Esophagus squamous epithelium (tissue), 5 donors: ENCODE measurements at places on chromosomes 11 and 22.
A peak's percentile ranks its signal among the peaks of the same experiment; 100 is the strongest.

GRCh38 chr11:19723572-19724342 lies 11.1 kb downstream of the NAV2 start:
- DNase-seq, result no peak

GRCh38 chr22:47163856-47164513 lies 401.5 kb downstream of the TBC1D22A start:
- DNase-seq, result no peak

DNA sequence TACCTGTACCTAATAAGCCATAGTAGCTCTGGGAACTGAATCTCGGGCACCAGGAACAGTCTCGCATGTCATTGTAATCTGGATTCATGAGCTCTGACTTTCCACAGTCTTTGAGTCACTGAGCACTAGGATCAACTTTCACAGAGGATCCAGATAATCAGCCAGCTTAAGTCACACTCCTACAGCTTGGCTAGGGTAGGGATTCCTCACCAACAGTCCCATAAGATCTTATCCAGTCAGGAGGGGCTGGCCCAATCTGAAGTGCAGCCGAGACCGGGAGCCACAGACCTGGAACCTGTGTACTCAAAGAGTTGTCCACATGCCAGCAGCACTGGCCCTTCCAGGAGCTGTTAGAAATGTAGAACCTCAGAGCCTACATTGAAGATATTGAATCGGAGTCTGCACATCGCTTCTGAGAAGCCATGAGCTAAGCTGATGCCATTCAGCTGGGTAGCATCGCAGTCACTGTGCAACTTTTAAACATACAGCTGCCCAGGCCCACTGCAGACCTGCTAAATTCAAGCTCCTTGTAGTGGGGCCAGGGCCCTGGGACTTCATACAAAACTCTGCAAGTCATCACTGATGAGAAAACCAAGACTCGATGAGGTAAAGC lies 538.8 kb upstream of the B3GAT1 start:
- DNase-seq, result no peak

GRCh38 chr11:66619080-66619554 lies 2.7 kb downstream of the RBM14 start:
- DNase-seq, result no peak

GRCh38 chr11:112656772-112657428 lies 304.3 kb upstream of the NCAM1 start:
- no peak for DNase-seq

DNA sequence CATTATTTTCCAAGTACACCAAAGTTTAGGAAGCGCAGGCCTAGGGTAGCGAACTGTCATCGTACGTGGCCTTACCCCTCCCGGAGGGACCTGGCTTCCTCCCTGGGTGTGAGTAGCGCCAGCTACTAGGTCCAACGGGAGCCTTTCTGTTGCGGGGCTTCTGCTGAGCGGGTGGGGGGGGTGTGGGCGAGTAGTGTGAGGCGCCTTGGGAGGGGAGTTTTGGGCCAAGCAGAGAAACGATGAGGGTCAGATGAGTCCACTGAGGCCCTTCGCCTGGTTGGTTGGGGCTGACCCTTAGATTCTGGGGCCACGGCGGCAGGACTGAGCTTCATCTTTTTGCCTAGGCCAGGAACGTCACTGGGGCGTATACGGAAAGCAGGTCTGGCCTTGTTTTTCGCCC lies 868 bp downstream of the TEF start:
- DNase-seq, result no peak

DNA sequence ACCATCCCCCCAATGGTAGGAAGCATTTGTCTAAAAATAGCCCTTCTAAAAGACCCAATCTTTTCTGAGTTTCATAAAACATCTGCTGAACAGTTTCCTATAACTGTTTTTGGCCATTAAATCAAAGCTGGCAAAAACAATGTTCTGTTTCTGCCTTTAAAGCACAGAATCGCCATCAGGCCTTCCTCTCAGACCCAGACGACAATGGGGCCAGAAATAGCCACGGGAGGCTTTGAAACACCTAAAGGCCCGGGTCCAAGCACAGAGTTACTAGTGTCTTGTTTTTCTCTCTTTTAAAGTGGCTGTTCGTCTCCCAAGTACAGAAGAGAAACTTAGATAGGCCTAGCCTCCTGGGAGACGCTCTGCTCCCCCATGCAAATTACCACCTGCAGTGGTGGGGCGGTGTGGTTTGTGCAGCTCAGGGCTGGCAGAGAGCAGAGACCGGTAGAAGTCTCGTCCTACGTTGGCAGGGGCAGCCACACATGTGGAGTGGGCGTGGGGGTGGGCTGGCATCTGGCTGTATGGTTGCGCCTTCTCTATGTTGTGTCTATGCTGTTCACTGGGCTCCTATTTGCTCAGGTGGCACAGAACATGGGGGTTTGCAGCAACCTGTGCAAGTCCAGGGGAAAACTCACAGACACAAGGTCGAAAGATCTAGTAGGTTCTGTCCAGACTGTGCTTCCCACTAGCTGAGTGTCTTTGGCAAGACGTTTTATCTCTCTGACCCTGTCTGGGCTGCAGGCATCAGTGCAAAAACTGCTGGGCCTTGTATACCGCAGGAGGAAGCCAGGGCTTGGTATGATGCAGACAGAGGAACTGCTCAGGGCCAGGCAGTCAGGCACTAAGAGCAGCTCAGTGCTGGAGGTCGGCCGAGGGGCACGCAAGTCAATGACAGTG lies 23.6 kb upstream of the ETS1 start:
- DNase-seq, result peak; percentile 40

DNA sequence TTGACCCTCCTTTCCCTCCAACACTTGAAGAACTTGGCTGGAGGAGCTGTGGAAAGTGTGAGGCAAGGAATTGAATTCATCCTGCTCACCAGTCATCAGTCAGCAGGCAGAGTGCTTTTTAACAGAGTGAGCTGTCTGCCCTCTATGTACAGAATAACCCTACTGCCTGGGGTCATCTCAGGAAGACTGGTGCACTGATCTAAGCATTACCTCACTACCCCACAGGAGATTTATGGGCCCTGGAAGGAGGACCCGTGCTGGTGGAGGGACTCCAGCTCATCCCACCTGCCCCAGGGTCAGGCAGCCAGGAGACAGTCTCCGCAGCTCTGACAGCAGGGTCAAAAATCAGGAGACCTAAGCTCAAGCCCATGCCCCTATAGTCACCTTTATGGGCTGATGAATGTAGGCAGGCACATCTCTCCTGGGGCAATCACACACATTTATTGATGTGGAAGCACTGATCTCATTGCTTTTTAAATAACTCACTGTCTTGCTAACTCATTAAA lies 270.8 kb upstream of the SESN3 start:
- DNase-seq, result no peak

GRCh38 chr22:49201046-49201970 lies 626.4 kb downstream of the BRD1 start:
- DNase-seq, result no peak

- peak; percentile 14 for DNase-seq
Measured at GRCh38 chr11:35083431-35084238, 55.3 kb upstream of the CD44 start.

GRCh38 chr22:42929838-42930155 lies 72.7 kb upstream of the ARFGAP3 start:
- no peak for DNase-seq

- DNase-seq, result no peak
Measured at GRCh38 chr22:50308986-50309600, 1.6 kb upstream of the PLXNB2 start.

GRCh38 chr11:94450048-94450447 lies 43.6 kb downstream of the MRE11 start:
- no peak for DNase-seq

DNA sequence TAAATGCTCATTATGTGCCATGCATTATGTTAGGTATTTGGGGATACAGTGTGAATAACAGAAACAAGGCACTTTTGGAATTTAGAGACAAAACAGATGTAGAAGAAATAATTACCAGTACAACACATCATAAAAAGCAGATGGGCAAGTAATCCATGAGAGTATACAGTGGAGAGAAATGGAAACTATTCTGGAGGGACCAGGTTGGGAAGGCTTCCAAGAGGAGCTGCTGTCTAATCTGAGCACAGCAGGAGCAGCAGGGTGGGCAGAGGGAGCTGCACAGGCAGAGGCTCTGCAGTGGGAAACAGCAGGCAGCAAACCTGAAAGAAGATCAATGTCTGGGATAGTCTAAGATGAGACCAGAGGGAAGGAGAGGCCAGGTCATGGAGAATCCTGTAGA lies 268.7 kb upstream of the CCDC90B start:
- no peak for DNase-seq

GRCh38 chr11:133515107-133515506 lies 17.2 kb downstream of the OPCML start:
- no peak for DNase-seq

GRCh38 chr11:133997554-133997953 lies 40.8 kb upstream of the IGSF9B start:
- DNase-seq, result no peak

DNA sequence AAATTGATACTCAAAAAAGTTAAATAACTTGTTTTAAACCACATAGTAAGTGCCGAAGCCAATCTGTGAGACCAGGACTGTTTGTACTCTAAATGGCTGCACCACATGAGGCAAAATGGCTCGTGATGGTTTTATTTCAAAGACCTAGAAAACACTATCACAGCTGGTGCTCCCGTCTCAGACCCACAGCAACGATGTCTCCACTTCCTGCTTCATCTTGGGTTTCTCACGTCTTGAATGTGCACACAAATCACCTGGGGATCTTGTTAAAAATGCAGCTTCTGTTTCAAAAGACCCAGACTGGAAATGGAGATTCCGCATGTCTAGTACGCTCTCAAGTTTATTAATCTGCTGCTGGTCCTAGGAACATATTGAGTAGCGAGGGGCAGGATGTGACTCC lies 1.2 kb downstream of the CD3E start:
- no peak for DNase-seq

DNA sequence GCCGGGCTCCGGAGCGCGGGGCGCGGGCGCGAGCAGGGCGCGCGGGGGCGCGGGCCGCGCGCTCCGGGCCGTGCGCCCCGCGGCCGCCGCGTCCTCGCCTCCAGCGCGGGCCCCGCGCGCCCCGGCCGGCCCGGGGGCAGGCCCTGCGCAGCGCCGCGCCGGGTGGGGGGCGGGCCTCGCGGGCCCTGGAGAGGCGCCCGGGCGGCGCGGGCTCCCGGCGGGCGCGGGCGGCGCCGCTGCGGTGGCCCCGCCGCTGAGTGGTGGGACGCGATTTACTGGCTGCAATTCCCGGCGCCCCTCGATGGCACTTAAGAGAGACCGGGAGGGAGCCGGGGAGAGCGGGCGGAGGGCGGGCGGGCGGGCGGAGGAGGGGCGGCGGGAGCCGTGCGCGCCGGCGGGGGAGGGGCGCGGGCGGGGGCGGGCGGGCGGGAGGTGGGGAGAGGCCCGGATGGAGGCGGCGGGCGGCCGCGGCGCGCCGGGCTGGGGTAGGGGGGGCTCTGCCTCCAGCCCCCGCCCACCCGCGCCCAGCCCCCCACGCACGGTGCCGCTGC lies 73.2 kb upstream of the TCF20 start:
- no peak for DNase-seq

GRCh38 chr22:42964994-42965699 lies 49.8 kb downstream of the PACSIN2 start:
- no peak for DNase-seq

DNA sequence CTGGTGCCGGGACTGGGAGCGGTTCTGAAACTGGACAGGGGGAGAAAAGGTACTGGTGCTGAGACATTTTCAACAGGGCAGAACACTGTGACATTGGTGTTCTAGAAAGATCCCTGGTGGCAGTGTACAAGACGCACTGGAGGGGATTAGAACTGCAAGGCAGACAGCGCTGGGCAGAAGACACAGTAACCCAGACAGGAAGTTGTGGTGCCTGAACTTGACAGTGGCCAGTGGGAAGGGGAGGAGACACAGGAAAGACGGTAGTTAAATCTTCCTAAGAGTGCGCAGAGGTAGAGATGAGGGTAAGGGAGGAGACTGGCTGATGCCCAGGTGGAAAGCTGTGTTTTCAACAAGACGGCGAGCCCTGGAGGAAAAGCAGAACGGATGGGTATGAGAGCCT lies 24.5 kb downstream of the FAM227A start:
- no peak for DNase-seq

- DNase-seq, result no peak
Measured at GRCh38 chr11:123143476-123143875, 51.6 kb downstream of the CLMP start.

GRCh38 chr11:80727315-80727714 lies 1286.5 kb upstream of the TENM4 start:
- no peak for DNase-seq

DNA sequence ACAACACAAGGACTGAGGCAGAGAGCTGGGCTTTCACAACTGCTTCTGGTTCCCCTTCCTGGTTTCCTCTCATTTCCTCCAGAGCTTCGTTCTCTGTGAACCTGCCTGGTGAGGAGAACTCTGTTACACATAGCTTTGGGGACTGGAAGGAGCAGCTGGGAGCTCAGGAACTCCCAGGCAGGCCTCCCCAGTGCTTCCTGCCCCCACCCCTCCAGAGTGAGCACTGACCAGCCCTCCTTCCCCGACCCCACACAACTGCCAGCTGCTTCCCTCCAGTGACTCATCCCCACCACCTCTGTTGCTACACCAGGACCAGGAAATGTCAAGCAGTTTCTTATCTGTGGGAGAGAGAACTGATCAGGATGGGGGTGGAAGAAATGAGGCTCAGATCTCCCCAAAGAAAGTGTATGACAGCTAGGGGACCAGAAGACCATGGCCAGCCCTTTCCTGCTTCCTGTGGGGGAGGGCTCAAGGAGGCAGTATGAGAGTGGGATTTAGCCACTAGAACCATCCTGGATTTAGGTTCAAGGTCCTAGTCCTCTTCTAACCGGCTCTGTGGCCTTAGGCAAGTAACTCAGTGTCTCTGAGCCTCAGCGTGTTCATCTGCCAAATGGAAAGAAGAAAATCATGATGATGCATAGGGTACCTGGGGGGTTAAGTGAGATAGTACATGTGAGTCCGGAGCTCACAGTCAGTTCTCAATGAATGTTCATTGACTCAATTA lies 4.5 kb upstream of the TP53I11 start:
- no peak for DNase-seq

- no peak for DNase-seq
Measured at GRCh38 chr11:32713496-32713895, 81.0 kb downstream of the CCDC73 start.

DNA sequence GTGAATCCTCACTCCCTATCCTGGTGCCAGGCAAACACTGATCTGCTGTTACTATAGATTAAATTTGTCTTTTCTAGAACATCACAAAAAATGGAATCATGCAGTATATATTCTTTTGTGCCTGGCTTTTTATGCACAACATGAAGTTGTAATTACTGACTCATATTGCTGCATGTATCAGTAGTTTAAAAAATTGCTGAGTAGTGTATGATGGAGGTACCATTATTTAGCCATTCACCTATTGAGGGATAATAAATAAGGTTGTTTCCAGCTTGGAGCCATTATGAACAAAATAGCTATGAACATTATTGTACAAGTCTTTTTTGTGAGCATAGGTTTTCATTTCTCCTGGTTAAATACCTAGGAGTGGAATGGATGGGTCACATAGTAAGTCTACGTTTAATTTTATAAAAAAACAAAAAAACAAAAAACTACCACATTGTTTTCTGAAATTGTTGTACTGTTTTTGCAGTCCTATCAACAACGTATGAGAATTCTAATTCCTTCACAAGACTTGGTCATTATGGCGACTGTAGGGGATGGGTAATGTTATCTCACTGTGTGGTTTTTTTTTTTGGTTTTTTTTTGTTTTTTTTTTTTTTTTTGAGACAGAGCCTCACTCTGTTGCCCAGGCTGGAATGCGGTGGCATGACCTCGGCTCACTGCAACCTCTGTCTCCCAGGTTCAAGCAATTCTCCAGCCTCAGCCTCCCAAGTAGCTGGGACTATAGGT lies 111.6 kb downstream of the USP35 start:
- no peak for DNase-seq

- no peak for DNase-seq
Measured at GRCh38 chr22:45977003-45977411, at the start of gene WNT7B. TSS of gene WNT7B (minus strand) at chr22:45977162. CDS start at chr22:45976754, 408 bp downstream.
